Fibroblast of mammary gland (primary cell): ENCODE measurements at places on chromosomes 2 and 18.
A peak's percentile ranks its signal among the peaks of the same experiment; 100 is the strongest.

DNA sequence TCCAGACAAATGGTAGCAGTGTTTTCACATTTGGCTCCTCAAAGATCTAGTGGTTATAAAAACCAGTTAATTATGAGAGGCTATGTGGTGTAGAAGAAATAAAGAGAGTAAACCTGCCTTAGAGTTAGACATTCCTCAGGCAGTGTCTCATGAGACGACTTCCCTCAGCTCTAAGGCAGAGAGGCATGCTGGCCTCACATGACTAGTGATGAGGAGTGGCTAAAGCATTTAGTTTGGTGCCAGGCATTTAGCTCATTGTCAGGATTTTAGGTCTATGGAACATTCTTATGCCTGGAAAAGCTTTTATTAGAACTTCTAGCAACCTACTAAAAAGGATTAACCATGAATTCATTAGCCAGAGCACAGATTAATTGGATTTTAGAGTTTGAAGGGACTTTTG is 90.3 kb downstream of the RPRM start:
- DNase-seq, result no peak

DNA sequence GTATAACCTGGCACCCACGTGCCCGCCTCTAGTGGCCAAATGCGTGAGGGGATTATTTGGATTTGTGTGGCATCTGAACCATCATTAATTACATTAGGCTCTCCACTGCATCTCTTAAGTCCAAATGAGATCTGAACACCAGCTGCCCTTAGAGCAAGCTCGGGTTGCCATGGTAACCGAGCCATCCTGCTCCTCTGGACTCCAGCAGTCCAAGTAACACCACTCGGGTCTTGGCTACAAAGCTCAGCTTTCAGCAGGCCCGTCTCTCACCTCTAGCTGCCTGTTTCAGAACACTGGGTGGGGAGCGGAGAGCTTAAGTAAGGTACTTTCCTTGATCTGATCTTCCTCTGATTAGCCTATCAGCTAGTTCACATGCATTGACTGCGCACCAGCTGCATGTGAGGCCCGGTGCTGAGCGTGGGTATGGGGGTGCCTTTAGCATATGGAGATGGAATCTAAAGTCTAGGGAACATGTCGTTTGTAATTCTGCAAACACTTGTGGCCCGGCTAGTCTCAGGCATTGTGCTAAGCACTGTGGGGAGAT is 14.1 kb upstream of the CYS1 start:
- no peak for DNase-seq

DNA sequence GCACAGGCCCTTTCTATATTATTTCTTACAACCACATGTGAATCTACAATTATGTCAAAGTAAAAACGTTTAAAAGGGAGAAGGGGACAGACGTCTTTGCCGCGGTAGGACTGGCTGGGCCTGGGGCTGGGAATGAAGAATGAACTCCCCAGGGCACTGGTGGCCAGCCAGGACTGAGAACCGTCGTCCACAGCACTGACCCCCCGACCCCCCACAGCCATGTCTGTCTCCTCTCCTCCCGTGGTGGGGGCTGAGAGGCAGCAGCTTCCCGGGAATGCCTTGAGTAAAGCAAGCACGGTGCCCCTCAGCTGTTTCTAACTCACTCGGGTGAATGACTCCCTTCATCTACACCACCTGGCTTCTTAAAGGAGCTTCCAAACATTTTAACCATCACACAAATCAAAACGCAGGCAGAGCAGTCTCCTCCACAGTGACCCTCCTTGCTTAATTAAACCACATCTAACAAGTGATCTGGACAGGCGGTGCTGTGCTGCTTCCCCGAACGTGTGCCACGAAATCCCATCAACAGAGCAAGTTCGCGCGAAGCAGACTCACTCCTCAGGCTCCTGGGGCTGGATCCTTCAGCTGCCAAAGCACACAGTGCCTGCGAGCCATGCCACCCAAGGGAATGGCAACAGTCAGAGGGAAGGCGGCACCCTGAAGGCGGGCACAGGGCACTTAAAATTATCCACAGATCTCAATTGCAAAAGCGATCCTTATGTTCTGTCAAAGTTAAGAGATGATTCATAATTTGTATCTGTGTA is 217.7 kb downstream of the EIPR1 start:
- DNase-seq, result no peak

GRCh38 chr18:79857082-79857671 is 59.4 kb downstream of the KCNG2 start:
- peak; percentile 70 for DNase-seq

DNA sequence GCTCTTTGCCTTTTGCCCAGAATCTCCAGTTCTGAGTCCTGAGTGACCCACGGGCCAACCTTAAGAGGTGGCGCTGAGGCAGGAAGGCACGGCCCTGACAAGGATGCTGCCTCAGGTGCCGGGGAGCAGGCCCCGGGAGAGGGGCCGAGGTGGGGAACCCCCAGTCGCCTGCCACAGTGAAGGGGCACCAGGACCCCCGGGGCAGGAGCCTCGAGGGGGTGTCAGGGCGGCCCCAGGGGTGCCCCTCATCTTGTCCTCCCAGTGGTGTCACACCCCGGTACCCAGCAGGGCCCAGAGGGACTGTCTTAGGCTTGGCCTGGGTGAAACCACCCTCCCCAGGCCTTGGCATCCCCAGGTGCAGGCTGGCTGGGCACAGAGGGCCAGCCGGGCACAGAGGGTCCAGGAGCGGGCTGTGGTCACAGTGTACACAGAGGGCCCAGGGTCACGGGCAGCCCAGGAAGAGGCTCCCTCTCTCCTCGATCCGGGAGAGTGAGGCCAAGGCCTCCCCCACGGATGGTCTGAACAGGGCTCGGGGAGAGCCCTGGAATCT is 1.0 kb downstream of the PDCD1 start:
- DNase-seq, result no peak

- DNase-seq, result peak; percentile 76
Measured at GRCh38 chr18:9951022-9951859, 37.4 kb downstream of the VAPA start.
